GM13976 (cell line): ENCODE measurements at places on chromosomes 4 and X.

DNA sequence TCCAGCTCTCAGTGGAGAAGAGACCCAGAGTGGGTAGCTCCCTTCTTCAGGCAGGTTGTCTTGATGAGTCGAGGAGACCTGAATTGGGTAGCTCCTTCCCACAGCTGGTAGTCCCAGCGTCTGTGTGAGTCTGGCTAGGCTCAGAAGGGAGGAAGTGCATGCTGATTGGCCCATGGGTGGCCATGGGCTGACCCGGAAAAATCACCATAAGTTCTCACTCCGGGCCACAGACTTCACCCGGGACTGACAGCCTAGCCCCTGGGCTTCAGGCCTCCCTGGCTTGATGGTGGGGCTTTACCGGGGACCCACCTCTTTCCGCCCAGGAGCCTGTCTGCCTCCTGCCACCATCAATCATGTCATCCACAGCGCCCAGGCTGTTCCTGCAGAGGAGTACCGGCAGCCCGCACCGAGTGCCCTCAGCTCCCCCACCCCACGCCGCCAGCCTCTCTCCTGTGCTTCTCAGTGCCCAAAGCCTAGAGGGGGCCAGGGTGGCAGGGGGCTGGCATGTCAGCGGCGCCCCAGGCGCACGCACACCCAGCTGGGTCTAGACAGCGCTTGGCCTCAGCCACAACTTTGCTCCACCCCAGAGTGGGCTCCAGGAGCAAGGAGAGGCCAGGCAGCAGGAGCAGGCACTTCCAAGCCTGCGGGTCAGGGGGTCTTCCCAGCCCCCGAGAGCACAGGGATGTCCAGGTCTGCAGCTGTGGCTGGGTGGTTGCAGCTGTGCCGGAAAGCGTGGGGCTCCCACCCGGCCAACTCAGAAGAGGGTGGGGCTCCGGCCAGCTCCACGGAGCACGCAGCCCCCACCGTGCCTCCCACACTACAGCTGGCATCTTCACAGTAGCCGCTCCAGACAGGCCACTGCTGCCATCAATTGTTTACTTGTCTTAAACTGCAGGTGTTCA, 16.1 kb upstream of the SAT1 start:
- DNase-seq: no peak

DNA sequence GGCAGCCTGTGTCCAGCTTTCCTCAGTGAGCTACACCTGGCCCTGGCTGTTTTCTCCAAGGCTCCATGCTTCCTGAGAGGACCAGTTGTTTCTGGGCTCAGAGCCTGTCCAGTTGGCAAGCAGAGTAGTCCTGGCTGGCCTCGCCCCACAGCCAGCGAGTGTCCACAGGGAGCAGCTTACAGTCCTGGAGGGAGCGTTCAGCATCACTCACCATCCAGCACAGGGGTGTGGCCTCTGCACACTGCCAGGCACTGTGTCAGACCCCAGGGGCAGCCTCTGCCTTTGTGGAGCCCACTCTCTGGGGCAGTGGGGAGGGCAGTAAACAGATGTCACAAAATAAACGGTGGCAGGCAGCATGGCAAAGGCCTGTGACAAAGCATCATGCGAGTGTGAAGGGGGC, 23.9 kb downstream of the EVC start:
- no peak for DNase-seq

GRCh38 chr4:143083756-143084472, 100.8 kb upstream of the USP38 start:
- DNase-seq: no peak

DNA sequence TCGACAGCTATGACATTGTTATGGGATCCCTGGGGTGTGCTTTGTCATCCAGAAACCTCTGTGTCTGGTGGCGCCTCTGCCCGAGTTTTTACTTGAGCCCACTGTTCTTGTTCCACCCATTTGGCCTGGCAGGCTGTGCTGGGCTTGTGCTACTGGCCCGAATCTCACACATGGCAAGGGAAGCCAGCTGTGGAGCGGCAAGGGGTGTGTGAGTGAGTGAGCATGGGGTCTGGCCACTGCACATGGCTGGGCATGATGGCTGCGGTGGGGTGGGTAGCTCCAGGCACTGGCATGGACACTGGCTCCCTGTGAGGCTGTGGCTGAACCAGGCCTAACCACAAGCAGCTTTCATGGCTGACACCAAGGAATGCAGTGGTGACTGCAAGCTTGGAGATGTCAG, 89.2 kb downstream of the DACH2 start:
- no peak for DNase-seq

DNA sequence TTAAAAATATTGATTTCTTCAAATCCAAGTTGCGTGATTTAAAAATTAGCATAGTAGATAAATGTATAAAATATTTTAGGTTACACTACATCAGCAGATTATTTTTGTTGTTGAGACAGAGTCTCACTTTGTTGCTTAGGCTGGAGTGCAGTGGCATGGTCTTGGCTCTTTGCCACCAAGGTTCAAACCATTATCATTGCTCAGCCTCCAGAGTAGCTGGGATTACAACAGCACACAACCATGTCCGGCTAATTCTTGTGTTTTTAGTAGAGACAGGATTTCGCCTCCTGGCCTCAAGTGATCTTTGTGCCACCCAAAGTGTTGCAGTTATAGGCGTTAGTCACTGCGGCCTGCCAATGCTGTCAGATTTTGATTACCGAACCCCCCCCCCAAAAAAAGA, 1390.5 kb upstream of the TENM3 start:
- DNase-seq: no peak

DNA sequence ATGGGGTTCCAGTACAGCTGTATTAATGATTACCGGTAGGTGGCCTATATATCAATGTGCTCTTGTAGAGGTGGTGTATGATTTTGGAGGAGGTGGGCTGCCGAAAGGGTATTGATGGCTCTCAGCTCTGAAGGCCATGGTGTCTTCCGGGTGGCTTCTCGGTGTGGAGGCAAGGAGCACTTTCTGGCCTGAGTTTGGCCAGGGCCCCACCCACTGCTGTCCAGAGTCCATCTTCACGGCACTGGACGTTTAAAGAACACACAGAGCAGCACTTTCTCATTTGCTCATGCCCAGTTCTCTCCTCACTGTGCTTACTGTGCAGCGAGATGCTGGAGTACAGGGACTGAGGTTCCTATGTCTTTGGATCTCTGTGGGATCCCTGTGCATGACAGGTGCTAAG, 16.1 kb downstream of the BST1 start:
- DNase-seq: no peak

DNA sequence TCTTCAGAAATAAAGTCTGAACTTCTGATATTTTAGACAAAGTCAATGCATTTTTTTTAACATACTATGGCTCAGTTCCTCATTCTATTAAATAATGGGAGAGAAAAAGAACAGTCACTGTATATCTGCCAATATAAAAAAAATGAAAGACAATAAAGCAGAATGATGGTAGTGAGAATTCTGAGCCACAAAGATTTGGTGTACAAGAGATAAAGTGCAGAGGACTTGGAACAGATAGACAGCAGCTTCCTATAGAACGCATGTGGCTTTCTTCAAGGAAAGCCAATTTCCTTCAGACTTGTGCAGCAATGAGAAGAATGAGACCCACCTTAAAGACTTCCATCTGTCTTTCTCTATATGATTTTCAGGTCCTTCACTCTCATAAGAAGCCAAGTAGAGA, 39.7 kb downstream of the RASGEF1B start:
- DNase-seq: no peak

DNA sequence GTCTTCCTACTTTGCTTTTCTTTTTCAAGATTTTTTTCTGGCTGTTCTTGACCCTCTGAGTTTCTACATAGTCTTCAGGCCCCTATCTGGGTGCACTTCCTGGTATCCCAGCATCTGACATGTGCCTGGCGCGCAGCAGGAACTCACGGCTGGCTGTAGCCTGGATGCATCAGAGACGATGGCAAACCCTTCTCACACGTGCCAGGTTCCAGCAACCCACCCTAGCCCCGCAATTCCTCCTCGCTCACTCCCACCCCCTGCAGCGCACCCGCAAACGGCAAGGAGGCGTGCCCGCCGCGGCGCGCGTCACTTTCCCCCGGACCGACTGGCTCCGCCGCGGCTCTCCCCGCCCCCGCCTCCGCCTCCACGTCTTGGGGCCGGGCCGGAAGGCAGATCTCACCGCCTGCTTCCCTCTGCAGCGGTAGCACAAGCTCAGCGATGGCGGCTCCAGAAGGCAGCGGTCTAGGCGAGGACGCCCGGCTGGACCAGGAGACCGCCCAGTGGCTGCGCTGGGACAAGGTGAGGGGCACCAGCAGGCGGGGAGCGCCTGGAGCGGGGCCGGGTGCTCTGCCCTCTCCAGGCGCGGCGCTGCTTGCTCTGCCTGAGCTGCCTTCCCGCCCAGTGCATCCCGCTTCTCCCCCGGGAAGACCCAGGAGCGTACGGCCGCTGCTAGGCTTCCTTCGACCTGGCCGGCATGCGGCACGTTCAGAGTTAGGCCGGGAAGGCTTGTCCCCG, at the start of gene PGM2:
PGM2 (plus strand) TSS at position 392 of the 735 bp plus-strand sequence; CDS start at position 439, 47 bp downstream.
- peak; percentile 96 for DNase-seq

- peak; percentile 62 for DNase-seq
Measured at GRCh38 chrX:30735839-30736238, 82.6 kb downstream of the GK start.

DNA sequence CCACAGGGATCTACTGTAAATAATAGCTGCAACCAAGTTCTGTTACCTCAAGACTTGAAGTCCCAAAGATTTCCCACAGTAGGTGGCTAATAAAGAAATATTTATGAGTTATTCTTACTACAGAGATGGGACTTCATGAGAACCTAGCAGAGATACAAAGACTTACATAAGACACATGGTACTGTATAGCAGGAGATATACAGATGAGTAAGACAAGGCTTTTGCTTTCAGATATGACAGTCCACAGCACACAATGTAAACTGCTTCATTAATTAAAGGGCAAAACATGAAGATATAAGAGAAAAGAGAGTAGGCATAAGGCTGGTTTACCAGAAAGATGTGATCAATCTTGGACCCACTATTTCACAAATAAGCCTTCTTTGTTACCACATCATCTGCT, 6.6 kb downstream of the ANKRD17 start:
- no peak for DNase-seq

GRCh38 chrX:13275031-13275430, 44.8 kb downstream of the ATXN3L start:
- DNase-seq: no peak

- no peak for DNase-seq
Measured at GRCh38 chr4:77437079-77437478, 168.5 kb upstream of the CXCL13 start.

DNA sequence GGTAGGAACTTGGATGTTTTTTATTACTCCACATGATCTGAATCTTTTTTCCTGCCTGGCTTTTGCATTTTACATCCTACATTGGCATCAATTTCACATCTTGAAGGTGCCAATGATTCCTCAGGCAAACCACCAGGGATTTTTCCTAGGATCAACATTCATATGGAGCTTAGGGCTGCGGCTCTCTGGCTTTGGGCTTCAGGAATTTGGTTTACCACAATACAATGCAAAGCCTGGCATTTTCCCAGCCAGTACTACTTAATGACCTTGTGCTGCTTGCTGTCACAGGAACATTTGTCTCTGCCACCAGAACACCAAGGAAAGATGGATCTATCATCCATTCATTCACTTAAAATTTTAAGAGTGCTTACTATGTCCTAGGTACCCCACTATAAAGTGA, 180.7 kb downstream of the PDGFC start:
- DNase-seq: no peak

- no peak for DNase-seq
Measured at GRCh38 chr4:151228189-151229119, 48.5 kb upstream of the PRSS48 start.

GRCh38 chr4:87322754-87323153, at the start of gene HSD17B13:
TSS of gene HSD17B13 (minus strand) at chr4:87322882. CDS start at chr4:87322841, 41 bp downstream.
- DNase-seq: no peak

DNA sequence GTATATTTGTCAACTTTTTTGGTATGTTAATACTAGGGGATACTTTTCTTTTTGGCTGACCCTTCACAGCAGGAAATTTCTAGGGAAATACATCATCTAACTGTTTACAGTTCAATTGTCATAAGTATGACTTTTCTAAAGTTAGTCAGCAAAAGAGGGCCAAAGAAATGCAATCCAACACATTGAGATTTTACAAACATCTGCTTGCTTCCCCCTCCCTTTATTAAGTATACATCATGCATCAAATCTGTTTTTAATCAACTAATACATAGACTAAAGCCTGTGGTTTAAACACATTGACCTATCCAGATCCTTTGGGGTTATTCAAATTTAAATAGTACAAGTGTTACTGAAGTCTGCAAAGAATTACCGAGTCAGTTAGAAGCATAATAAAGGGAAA, 93.9 kb downstream of the MID1 start:
- no peak for DNase-seq

DNA sequence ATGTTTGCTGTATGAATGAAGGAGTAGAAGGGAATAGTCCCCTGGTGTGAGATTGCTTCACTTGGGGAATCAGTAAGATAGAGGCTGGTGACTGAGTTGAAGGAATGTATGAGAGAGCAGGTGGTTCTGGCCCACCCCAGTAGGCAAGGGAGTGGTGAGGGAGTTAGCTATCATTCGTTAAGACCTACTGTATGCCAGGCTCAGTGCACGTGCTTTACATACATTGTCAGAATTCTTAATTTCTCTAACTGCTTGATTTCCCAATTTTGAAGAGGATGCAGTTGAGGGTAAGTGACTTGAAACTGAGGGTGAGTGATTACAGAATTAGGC, 700 bp downstream of the VMA21 start:
- no peak for DNase-seq

GRCh38 chr4:26471890-26472289, 18.4 kb downstream of the CCKAR start:
- DNase-seq: no peak

DNA sequence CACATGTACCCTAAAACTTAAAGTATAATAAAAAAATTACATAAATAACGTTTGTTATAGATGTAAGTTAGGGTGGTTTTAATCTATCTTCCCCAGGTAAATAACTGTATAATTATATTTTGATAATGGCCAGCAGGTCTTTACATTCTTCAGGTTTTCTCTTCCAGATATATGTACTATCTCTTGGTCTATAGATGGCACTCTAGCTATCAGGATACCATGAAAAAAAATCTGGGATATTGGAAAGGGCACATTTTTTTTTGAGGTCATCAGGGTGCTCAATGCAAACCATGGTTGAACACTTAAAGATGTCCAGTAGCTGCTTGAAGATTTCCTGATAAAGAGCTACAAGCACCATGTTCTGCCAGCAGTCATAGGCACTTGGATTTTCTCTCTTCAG, 15.6 kb upstream of the ADH4 start:
- no peak for DNase-seq

DNA sequence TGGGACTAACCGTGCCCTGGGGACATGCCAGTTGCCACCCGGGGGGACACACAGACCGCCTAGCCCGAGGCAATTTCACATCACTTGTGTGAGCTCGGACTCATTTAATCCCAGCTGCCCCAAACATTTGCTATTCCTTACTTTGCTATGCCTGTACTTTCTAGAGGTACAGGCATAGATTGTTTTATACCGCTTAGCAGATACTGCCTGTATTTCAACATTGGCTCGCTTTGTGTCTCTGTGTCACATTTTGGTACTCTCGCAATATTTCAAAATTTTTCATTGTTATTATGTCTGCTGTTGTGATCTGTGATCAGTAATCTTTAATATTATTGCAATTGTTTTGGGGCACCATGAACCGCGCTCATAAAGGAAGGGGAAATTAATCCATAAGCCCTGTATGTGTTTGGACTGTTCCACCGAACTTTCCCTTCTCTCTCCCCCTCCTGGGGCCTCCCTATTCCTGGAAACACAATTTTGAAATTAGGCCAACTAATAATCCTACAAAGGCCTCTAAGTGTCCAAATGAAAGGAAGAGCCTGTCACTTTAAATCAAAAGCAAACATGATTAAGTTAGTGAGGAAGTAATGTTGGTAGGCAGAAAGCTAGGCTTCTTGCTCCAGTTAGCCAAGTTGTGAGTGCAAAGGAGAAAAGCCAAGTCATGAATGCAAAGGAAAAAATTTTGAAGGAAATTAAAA, 568 bp upstream of the CASP6 start:
- no peak for DNase-seq

- DNase-seq: no peak
Measured at GRCh38 chrX:45751156-45751555, 550.5 kb upstream of the DIPK2B start.
